ENCODE measurements at places on chromosomes 16 and 17.

GRCh38 chr17:8475227-8475626, 39.5 kb downstream of the NDEL1 start:
- DNase-seq: no peak

DNA sequence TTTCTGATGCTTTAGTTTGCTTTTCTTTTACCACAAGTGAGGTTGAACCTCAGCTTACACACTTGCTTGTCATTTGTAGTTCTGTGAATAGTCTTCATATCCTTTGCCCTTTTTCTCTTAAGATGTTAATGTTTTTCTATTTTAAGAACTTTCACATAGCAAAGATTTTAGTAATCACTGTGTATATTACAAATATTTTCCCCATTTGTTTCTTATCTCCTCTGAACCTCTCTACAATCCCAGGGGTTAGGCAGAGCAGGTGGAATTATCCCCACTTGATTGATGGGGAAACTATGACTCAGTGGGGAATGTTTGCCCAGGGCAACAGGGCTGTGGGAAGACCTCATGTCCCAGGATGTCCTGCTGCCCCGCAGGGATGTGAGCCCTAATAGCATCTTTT, 11.7 kb upstream of the MYH3 start:
- DNase-seq: no peak

DNA sequence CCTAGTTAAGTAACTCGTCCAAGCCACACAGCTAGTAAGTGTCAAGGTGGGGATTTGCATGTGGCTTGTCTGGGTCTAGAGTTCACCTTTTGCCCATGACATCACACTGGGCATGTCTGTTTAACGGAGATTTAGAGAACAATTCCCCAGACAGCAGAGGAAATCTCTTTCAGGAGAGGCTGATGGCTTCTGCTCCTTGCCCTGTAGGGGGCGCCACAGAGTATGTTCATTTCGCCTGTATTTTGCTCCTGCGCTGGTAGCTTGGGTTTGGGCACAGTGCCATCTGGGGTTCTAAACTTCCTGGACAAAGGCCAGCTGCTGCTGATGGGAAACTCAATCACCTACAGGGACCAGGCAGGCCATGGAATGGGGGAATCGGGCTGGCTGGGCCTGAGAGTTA, 20.4 kb downstream of the OTOA start:
- DNase-seq: peak; percentile 55

DNA sequence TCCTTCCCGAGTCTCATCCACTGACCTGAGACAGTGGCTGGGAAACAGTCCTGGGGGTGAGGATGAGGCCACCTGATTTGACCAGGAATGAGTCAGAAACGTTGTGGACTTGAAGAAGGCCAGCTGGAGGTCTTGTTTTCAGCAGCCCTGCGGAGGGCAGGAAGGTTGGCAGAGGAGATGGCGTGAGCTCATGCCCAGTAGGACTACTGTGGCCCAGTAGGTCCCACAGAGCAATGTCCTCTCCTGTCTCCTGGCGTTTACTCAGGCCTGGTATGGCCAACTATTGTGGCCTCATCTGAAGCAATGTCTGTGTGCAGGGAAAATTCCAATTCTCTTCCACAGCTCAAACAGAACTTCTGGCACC, 84.1 kb upstream of the DNAJA2 start:
- no peak for DNase-seq

GRCh38 chr16:29988346-29989075, 6.9 kb downstream of the HIRIP3 start:
- no peak for DNase-seq

GRCh38 chr17:74525781-74526288, 5.4 kb downstream of the CD300LB start:
- DNase-seq: no peak
